ENCODE measurements at places on chromosomes 7 and 10.

- DNase-seq: no peak
Observed at GRCh38 chr10:44787480-44788075, 123.6 kb upstream of the TMEM72 start.

DNA sequence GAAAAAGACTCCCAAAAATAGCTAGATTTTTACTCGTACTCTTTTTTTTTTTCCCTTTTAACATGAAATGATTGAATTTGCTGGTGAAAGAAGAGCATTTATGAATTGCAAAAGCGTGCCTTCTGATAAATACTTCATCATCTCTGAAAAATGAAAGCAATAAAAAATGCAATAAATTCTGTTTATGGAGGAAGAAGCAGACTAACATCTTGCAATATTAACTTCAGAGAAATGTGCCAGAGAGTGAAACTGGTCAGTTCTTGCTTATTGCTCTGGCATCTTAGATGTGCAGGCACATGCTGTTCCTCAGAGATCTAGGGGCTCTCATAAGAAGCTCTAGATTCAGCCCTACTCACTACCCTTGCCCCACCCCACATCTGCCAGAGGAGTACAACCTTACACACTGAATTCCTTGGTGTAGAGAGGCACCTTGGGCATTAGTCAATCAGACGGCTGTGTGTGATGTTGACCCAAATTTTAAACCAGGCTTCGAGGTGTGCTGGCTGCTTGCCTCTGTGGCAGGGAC lies 891.1 kb upstream of the GHITM start:
- DNase-seq: no peak

DNA sequence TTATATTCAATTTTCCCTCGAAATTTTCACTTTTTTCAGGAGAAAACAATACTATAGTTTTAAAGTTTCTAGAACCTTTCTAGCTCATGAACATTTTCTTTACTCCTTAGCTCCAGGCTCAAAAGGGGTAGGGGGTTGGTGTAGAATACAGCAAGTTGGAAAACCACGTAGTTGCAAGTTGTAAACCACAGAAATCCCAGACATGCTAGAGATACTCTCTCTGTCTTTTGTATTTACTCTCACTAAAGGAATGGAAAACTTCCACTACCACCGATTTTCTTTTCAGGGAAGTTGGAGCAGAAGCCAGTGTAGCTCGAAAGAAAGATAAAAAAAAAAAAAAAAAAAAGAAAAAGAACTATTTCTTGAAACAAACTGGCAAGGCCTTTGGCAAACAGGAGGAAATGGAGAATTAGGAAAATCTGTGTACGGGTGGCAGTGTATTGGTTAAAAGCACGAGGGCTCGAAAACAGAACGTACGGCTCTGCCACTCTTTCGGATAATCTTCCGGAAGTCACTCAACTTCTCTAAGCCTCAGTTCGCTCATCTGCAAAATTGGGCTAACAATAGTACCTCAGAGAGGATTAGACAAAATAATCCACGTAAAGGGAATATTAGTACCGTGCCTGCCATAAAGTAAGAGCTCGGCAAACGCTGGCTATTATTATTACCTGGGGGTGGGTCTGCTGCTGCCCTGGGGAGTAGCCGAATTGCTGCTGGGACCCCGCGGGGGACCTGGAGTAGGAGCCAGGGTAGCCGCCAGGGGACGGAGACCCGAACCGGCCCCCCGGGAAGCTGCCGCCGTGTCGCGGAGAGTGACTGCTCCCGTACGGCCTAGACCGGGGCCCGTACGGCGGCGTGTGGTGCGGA lies 628 bp downstream of the MPLKIP start:
- peak; percentile 51 for DNase-seq

GRCh38 chr10:102673819-102674511 lies 29.7 kb downstream of the TRIM8 start:
- peak; percentile 90 for DNase-seq

- no peak for DNase-seq
Observed at GRCh38 chr10:90775351-90776028, 82.3 kb downstream of the HTR7 start.

DNA sequence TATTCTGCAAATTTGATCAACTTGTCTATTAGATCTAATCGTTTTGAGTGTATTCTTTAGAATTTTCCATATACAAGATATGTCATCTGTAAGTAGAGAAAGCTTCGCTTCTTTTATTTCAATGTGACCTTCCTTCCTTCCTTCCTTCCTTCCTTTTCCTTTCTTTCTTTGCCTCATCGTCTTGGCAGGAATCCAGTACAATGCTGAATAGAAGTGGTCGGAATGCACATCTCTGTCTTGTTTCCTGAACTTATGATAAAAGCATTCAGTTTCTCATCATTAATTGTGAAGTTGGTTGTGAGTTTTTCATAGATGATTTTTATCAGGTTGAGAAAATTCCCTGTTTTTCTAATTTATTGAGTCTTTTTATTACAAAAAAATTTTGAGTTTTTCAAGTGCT lies 300.7 kb upstream of the ZNF32 start:
- no peak for DNase-seq

- no peak for DNase-seq
Observed at GRCh38 chr10:63145782-63146181, 12.7 kb downstream of the NRBF2 start.

DNA sequence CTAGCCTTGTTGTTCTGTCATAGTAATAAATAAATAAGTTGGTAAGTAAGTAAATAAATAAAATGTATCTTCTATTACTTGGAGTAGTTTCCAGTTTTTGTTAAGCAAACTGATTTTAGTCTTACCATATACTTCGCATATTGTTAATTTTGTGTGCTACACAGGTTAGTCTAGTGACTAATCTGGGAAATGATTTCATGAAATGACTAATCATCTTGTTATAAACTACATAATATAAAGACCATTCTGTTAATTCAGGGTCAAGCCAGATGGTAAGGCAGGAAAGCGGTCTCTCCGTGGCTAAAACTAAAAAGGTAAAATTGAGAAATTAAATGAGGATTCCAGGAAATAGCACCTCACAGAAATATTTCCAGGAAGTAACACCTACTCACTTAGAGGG lies 58.5 kb upstream of the FOXP2 start:
- no peak for DNase-seq

- peak; percentile 54 for DNase-seq
Observed at GRCh38 chr7:108459922-108460551, 3.8 kb upstream of the NRCAM start.

GRCh38 chr10:26997610-26998009 lies 102.7 kb downstream of the ANKRD26 start:
- DNase-seq: no peak

- DNase-seq: no peak
Observed at GRCh38 chr7:10238641-10239040, 735.0 kb upstream of the PHF14 start.

DNA sequence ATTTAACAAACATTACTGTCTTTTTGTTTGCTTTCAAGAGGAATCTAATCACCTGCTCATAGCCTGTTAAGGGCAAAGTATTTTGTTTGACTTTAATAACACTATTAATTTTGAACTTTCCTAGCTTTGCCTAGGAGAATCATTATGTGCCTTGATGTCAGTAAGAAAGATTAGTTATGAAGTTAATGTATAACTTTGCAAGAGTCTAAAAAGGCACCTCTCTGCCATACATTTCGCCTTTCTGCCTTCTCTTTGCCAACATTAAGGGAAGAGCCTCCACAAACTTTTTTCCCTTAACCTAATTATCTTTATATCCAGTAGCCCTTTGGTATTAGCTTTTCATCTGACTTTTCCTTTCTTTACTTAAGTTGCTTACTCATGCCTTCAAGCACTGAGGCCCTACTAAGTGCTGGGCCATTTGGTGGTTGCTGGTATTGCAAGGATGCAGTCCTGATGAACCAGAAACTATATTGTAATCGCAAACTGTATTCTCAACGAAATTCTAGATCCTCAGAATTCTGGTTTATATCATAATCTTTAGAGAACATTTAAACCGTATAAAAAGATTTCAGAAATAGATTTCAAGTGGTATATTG lies 108.5 kb downstream of the SND1 start:
- DNase-seq: no peak

Measured in KBM-7 (cell line).